ENCODE measurements at places on chromosomes 3 and 15.
A peak's percentile ranks its signal among the peaks of the same experiment; 100 is the strongest.

DNA sequence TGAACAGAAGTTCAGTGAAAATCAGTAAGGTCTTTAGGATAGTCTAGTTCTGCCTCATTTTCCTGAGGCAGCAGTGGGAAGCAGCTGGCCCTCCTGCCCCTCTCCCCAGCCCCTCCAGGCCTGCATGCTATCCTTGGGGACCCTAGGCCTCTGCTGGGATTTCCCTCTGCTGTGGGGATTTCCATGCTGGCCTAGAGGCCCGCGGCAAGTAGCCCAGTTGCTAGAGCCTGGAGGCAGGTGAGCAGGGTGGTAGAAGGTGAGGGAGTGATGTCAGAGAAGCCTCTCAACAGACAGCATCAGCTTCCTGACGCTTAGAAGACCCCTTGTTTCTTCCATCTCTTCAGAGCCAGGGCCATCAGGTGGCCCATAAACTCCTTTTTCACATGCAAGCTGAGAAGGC is 305.8 kb upstream of the THBS1 start:
- no peak for DNase-seq

GRCh38 chr3:187237741-187238140 is 40.5 kb downstream of the RTP1 start:
- DNase-seq, result no peak

DNA sequence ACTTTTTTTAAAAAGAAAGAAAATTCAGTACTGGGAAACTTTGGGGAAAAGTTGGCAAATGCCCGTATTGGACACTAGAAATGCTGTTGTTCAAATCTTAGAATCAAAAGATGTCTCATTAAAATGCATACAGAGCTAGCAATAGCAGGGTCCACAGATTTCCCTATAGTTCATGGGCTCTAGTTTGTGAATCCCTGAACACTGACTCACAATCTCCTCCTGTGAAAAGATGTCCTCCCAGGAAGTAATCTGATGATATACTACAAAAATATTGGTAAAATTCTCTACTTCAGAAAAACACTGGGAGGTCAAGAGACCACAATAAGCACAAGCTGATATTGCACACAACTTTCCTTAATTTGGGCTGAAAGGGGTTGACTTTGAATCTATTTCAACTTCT is 568.4 kb upstream of the ZNF385D start:
- DNase-seq, result no peak

DNA sequence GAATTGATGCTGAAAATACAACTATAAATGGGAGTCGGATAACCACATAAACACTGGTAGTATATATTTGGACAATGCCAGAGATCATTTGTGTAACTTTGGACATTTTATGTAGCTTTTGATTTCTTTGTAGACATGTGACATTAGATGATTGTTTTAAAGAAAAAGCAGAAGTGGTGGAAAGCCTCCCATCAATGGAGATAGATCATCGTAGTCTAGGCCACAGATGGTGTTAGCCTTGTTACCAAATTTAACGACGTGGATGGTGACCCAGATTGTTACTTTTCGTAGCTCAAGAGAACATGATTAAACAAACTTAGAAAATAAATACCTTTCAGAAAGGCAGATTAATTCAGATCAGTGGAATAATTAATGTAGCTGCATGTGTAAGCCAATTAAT is 8.8 kb downstream of the CACNA1D start:
- DNase-seq, result no peak

GRCh38 chr3:57974796-57975388 is 33.3 kb upstream of the FLNB start:
- DNase-seq, result no peak

DNA sequence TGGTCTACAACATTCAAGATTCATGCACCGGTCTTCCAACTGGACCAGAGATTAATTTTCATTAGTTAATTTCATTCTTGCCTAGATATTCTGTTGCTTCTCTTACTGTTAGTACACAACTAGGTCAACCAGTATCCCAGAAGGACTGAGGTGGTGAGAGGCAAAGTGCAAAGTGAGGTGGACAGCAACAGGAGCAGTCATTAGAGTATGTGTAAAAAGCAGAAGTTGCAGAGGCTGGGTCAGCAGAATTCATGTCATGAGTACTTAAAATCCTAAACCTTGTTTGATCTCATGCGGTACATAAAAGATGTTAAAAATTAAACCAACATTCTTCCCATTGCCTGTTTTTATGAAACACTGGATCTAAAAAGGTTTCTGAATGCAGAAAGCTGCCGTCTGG is 46.7 kb downstream of the PARP14 start:
- no peak for DNase-seq

DNA sequence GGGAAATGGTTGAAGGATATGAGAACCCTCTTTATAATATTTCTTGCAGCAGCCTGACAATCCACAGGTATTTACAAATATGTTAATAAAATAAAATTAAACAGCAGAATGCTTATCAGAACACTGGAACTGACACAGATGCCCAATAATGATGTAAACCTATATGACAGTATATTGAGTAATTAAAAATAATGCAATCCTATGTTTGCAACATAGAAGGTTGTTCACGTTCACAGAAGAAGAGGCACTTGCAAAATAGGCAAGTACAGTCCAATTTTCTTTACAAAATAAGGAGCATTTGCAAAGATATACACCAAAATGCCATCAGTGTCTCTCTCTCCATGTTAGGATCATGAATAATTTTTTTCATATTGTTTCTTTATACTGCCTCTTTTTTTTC is 397.0 kb upstream of the WNT5A start:
- DNase-seq, result no peak

GRCh38 chr15:43948691-43949325 is 122.0 kb downstream of the WDR76 start:
- no peak for DNase-seq

- DNase-seq, result no peak
These were observed 41.8 kb downstream of the MCF2L2 start for GRCh38 chr3:183386651-183387050.

DNA sequence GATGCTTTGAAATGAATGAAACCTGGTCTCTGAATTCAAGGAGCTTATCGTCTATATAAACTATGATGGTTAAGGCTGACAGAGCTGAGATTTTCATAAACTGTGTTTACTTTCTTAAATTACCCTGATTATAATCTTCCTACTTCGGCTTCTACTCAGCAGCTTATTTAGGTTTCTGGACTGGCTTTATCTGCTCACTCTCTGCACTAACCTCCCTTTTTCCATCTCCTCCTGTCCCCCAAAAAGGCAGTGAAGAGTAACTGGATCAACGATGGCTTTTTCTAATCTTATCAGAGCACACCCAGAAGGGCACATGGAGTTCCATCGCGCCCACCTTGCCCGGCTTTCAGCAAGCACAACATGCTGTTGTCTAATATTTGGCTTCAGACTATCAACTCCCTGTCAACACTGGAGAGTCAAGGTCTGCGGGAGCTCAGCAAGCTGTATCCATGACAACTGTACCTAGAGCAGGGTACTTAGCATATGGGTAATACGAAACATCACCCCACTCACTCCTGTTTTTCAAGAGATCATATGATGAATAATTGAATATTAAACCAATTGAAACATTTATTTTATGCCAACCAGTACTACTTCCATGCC is 417.3 kb downstream of the GABRB3 start:
- DNase-seq, result no peak

- DNase-seq, result no peak
These were observed 1.2 kb downstream of the CLN6 start for GRCh38 chr15:68228143-68228970.

DNA sequence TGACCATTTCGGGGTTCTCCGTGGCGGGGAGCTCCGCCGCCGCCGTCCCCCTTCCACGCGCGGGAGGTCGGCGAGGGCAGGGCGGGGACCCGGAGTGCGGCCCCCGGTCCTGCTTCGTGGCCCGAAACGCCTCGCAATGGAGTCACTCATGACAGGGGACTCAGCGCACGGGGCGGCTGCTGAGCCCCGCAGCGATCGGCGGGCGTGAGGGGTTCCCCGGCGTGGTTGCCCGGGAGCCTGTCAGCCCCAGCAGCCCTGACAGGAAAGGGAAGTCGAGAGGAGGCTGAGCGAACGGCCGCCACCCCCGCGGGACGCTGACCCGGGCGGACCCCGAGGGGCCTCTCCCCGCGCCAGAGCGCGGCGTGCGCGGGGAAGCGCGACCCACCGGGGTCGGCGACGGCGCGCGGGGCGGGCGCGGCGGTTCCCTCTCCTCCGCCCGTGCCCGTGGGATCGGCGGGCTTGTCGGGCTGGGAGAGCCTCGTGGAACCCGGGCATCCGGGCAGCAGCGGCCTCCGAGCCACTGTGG is 564 bp upstream of the PIGZ start:
- peak; percentile 37 for DNase-seq

GRCh38 chr3:163481738-163482137 is 1596.6 kb downstream of the SI start:
- no peak for DNase-seq

GRCh38 chr3:170603770-170604510 is 18.1 kb upstream of the SLC7A14 start:
- no peak for DNase-seq

GRCh38 chr3:143139762-143140161 is 20.2 kb downstream of the CHST2 start:
- no peak for DNase-seq

DNA sequence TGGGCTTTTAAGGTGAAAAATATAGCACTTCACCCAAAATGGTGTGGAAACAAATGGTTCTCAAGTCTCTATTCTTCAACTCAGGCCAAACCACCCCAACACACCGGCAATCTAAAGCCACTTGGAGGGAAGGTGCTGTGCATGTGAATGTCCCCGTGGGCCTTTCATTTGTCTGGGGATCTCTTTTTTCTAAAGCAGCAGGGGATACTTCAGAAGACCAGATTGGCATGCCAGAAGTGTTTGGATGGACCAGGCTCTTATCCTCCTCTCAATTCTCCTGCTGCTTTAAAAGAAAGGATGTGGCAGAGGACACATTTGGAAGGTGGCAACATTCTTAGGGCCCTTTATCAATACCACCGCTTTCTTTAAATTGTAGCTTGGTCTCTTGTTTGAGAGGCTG is 193.1 kb downstream of the MEIS2 start:
- no peak for DNase-seq

- DNase-seq, result no peak
These were observed 423 bp downstream of the TKT start for GRCh38 chr3:53255423-53255774.

DNA sequence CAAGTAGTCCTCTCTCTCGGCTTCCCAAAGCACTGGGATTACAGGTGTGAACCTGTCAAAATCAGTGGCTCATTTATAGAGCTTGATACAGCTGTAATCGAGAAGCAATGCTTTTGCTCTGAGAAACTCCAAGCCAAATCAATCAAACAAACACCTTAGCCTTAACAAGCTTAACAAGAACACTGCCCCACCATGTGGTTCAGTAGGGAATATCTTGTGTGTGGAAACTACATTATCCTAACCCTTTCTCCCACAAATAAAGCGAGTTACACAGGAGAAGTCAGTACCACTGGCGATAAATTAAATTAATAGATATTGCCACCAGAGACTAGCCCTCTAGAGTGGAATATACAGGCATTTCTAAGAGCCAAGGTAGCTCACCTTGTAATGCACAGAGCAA is 13.9 kb downstream of the CDAN1 start:
- DNase-seq, result no peak

- DNase-seq, result no peak
These were observed 170.6 kb upstream of the EPHA3 start for GRCh38 chr3:88936831-88937230.

- DNase-seq, result no peak
These were observed 641.6 kb downstream of the NSUN3 start for GRCh38 chr3:94704467-94704866.

- DNase-seq, result no peak
These were observed 407.1 kb downstream of the VPS13C start for GRCh38 chr15:61653110-61653509.

DNA sequence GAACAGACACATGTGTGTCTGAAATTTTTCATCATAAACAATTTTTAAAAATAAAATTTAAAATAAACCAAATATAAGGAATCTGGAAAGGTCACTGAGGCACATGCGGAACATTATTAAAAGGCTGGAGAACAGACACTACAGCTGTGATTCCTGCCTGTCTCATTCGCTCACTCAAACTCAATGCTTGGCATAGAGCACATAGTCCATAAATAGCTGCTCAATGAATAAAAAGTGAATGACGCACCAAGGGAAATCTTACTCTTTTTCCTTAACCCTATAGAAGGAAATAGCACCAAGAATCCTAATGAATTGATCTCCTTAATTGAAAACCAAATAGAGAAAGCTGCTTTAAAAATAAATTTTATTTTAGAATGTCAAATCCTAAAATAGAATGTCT is 98.4 kb downstream of the FSIP1 start:
- no peak for DNase-seq

GRCh38 chr3:69250014-69250413 is 127.6 kb upstream of the LMOD3 start:
- DNase-seq, result peak; percentile 45

DNA sequence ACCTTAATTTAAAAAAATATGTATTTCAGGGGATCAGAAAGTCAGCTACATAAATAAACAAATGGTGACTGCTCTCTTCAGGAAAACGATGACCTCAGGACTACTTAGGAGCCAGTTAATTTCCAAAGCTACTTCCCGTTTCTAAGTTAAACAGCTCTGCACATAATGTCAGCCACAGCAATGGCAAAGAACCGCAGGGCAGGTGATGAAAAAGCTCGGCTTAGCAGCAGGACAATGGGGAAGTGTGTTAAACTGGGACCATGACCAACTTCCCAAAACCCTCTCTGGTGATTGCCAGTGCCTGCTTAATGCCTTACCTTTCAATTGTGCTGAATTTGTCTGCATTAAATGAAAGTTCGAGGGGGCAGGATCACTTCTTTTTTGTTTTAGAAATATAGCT is 258.9 kb downstream of the FHIT start:
- DNase-seq, result peak; percentile 11

DNA sequence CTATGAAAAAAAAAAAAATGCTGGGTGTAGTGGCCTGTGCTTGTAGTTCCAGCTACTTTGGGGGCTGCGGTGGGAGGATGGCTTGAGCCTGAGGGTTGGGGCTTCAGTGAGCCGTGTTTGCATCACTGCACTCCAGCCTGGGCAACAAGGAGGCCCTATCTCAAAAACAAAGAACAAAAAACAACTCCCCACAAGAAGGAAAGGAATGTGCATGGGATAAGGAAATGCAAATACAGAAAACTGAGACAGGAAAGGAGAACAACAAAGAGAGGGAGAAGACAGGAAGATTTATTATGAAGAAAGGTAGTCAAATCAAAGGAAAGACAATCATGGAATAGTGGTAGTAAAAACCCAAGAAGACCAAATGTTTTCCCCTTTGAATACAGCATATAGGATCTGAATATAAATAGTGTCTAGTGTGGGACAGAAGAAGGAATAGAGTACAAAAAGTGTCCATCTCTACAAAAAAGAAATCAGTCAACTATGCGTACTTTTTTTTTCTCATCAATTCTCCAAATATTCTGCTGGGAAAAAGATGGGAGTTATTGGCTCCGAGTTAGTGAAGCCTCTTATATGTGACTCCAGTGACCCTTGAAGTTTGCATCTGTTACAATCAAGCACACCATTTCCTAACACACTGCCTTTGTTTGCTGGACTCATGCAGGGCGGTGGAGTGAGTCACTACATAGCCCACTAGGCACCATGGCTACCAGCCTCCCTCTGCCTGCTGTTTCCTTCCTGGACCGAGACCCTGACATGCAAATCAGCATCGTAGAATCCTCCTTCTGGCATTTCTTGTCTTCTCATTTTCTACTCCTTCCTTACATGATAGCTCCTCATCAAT is 101.2 kb upstream of the PTX3 start:
- no peak for DNase-seq

All from CD4-positive, alpha-beta T cell treated with Interleukin-4 for 1 hour (primary cell).